Occipital lobe (tissue), 3 donors: ENCODE measurements at places on chromosomes 13 and 19.

GRCh38 chr19:54434112-54434872 is 14.7 kb upstream of the LENG8 start:
- no peak for DNase-seq

DNA sequence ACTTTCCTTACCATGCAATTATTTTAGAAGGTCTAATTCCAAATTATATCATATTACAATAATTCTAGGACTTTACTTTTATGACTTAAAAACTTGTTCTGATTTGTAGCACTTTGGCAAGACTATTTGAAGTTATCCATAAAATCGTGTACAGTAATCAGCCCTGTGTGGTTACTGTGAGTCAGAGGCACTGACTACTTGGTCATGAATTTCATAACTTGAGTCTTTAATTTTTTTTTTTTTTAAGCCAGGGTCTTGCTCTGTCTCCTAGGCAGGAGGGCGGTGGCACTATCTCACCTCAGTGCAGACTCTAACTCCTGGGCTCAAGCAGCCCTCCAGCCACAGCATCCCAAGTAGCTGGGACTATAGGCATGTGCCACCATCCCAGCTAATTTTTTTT is 1319.2 kb upstream of the SLC10A2 start:
- DNase-seq = no peak

DNA sequence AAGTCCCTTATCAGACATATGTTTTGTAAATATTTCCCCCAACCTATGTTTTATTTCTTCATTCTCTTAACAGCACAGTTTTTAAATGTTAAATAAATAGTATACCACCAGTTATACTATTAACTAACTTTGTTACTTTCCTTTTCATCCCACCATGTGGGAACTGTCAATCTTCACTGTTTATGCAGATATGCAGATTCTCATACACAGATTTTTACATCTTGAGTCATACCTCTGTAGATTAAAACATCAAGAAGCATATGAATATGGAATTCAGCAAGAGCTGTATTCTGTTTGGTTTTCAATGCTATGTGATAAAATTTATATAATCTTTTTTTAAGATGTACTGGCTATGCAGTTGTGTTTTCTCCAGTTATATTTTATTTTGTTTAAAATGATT is 566.3 kb downstream of the LIG4 start:
- no peak for DNase-seq

- DNase-seq = no peak
Observed at GRCh38 chr19:46571495-46571894, 29.6 kb upstream of the CALM3 start.

DNA sequence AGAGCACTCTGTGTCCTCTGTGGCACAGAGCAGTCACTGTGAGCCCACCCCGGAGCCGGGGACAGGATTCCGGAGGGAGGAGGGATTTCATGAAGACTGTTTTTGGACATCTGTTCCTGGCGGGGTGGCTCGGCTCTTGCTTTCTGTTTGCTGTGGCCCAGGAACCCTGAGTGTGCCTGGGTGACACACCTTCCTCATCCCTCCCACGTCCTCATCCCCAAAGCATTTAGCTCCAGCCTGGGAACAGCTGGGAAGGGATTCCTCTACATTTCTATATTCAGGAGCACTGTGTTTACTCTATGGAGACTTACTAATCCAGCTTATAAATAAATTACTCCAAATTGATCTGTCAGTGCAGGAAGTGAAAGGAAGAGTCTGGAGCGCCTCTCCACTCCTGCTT is 97.8 kb upstream of the UBL3 start:
- no peak for DNase-seq

GRCh38 chr19:5968431-5969373 is 9.2 kb downstream of the RANBP3 start:
- no peak for DNase-seq

DNA sequence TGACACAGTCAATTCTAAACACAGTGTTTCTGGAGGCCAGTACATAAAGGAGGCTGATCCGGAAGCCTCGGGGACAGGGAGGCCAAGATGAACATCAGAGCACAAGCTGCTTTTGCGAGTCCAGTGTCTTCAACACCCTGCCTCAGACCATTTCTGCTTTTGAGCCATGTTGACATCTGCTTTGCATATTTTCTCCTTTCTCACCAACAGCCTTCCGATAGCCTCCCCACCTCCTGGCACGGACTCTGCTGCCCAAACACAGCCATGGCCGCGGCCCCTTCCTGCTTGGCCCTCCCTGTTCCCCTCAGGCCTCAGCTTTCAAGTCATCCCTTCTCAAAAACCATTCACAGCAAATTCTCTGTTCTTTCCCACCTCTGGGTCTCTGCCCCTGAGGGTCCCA is 3.6 kb downstream of the LRRC25 start:
- no peak for DNase-seq

GRCh38 chr13:106302011-106302410 is 233.5 kb downstream of the EFNB2 start:
- DNase-seq = no peak

DNA sequence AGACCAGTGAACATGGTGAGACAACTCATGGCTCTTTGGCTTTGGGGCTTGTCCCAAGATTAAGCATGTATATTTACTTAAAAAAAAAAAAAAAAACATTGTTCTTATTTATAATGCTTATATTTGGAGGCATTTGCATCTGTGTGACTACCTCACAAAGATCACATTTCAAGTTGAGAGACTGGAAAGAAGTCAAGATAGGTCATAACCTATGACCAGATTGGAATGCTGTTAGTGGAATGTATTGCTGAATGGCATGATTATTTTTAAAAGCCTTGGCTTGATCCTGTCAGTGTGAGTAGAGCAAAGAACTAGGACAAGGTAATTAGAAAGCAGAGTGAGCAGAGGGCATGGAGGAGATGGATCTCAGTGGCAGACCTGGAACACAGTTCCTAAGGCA is 214.6 kb downstream of the OXGR1 start:
- no peak for DNase-seq

- no peak for DNase-seq
Observed at GRCh38 chr13:44142941-44143665, 230.5 kb upstream of the SERP2 start.

- no peak for DNase-seq
Observed at GRCh38 chr13:97185291-97185690, 36.8 kb upstream of the MBNL2 start.

DNA sequence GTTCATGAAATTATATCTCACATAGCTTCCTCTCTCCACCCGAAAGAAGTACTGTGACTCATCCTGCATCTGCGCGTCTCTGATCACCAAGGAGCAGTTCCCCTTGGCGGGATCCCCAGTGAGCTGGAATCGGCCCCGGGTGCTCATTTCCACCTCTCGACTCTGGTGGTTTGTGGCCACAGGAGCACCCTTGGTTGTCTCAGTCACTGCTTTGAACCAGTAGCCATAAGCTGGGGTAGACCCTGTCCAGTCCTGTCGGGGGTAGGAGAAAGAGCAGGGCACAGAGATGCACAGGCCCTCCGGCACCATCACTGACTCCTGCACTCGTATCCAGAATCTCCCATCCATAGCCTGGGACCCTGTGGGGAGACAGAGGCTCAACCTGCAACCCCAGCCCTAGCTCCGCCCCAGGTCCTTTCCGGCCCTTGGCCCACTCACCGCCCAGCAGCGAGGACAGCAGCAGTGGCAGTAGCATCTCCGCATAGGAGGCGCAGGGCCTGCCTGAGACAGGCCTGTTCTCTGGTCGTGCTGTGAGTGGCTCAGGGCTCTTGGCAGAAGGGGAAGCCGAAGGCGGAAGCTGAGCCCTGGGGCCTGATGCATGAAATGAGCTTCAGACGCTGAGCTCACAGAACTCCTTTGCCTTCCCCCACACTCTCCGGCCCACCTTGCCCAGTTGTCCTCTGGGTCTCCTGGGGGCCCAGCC is at the start of gene SIGLEC10:
TSS of gene SIGLEC10 (minus strand) at position 536 of the 703 bp plus-strand sequence. CDS start at position 475, 61 bp downstream.
- DNase-seq = no peak

- no peak for DNase-seq
Observed at GRCh38 chr19:37929355-37929923, 22.4 kb downstream of the SIPA1L3 start.

DNA sequence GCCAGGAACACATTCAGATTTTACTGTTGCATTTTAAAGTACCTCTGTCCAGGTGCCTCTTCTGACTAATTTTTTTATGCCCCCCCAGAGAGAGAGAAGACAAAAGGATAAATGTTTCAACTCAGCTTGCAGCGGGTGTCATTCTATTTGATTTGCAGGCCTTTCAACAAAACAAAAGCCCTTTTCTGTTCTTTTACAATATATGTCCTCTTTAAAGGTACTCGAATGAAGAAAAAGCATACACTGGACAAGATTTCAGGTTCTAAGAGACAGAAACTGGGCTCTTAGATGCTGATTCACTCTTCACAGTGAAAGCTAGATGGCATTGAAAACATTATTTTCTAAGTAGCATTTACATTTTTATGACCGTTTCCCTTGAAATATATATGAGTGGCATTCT is 2.9 kb upstream of the FRY start:
- no peak for DNase-seq

- DNase-seq = no peak
Observed at GRCh38 chr13:79898202-79898826, 417.4 kb downstream of the NDFIP2 start.

DNA sequence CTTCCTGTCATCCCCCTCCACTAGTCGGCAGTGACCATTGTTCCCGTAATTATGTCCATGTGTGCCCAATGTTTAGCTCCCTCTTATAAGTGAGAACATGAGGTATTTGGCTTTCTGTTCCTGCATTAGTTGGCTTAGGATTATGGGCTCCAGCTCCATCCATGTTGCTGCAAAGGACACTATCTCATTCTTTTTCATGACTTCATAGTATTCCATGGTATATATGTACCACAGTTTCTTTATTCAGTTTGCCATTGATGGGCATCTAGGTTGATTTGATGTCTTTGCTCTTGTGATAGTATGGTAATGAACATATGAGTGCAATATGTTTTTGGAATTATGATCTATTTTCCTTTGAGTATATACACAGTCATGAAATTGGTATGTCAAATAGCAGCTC is 522.1 kb downstream of the DCT start:
- no peak for DNase-seq

GRCh38 chr19:41311613-41312012 is 1.6 kb downstream of the CCDC97 start:
- DNase-seq = no peak

DNA sequence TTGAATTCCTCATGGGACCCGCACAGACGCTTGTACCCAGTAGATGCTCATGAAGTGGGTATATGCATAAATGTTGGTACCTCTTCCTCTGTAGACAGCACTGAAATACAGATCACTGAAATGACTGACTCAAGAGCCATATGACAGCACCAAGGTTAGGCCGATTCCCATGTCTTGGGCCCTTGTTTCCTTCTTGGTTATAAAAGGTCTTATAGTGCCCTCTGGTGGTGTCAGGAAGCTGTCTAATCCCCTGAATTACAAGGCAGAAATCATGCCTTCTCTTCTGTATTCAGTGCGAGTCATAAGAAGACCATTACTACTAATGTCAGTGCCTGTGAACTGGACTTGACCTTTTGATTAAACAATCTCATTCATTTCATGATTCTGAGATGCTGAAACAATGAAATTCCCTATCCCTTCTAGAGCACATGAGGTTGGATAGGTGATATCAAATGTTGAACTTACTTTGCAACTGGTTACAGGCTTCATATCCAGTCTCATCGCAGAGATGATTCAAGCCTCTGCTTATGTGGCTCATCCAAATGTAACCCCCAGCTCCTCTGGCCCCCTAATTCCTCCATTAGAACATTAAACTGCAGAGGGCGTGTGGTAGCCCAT is 59.7 kb downstream of the SPATA13 start:
- no peak for DNase-seq

GRCh38 chr13:79581870-79582315 is 100.9 kb downstream of the NDFIP2 start:
- no peak for DNase-seq

GRCh38 chr13:25756912-25757311 is 294.9 kb downstream of the SHISA2 start:
- no peak for DNase-seq

- no peak for DNase-seq
Observed at GRCh38 chr19:45245826-45246225, 619 bp upstream of the EXOC3L2 start.

GRCh38 chr13:107866032-107866940 is 349.1 kb downstream of the LIG4 start:
- peak; percentile 44 for DNase-seq

- no peak for DNase-seq
Observed at GRCh38 chr19:4347521-4347920, 4.2 kb downstream of the MPND start.

GRCh38 chr13:112839356-112840105 is 129.5 kb upstream of the MCF2L start:
- DNase-seq = no peak

GRCh38 chr13:94413598-94413944 is 65.9 kb downstream of the DCT start:
- DNase-seq = no peak

DNA sequence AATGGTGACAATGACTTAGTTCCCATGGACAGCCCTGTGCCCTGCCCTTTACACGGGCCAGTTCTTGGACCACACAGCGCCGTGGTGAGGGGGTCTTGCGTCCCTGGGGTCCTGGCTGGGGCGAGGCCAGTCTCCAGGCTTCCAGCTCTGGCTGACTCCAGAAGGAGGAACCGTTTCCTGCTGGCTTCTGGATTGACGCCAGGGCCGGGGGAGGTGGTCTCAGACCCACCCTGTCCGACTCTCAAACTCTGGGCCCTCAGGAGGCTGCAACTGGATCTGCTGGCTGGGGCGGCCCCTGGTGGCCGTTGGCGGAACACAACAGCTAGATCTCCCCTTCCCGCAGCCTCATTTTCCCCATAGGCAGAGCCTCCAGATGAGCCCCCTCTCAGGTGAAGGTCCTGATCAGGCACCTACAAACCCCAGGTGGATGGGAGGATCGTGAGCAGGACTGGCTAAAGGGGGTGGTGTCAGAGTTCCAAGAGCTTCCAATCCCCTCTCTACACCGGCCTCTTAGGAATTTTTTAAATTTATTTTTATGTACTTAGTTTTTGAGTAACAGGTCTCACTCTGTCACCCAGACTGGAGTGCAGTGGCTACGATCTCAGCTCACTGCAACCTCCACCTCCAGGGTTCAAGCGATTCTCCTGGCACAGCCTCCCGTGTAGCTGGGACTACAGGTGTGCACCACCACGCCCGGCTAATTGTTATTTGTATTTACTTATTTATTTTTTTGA is 8.0 kb downstream of the CCDC194 start:
- no peak for DNase-seq
